Activated T-helper 1 cell treated with anti-CD3 and anti-CD28 coated beads, Interleukin-2, amount 50 U/mL, for 16 hours (primary cell): ENCODE measurements at places on chromosomes 12 and 14.

GRCh38 chr12:85468356-85469157, 188.5 kb downstream of the ALX1 start:
- DNase-seq: no peak

- DNase-seq: no peak
Measured at GRCh38 chr14:40204441-40205175, 772.4 kb upstream of the FBXO33 start.

GRCh38 chr12:124082012-124082411, 109.0 kb downstream of the ZNF664 start:
- no peak for DNase-seq

DNA sequence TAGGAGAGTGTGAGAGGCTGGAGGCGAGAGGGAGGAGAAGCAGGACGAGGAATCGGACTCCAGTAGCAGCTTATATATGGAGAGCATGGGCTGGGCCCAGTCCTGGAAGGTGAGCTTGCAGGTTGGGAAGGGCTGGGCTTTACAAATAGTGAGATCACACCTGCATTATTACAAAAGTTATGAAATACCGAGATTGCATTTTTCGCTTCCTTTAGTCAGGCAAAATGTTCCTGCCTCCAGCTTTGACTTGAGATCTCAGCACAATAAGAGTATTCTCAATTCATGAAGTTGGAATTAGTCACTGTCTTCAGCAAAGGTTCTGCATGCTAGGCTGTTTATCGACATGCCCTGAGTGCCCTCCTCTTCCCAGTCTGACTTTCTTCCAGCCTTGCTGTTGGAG, at the start of gene KRT6B:
TSS of gene KRT6B (minus strand) at position 46 of the 400 bp plus-strand sequence. CDS start 68 bp downstream, outside the sequence.
- no peak for DNase-seq

- no peak for DNase-seq
Measured at GRCh38 chr14:23604675-23605170, 26.1 kb upstream of the JPH4 start.

DNA sequence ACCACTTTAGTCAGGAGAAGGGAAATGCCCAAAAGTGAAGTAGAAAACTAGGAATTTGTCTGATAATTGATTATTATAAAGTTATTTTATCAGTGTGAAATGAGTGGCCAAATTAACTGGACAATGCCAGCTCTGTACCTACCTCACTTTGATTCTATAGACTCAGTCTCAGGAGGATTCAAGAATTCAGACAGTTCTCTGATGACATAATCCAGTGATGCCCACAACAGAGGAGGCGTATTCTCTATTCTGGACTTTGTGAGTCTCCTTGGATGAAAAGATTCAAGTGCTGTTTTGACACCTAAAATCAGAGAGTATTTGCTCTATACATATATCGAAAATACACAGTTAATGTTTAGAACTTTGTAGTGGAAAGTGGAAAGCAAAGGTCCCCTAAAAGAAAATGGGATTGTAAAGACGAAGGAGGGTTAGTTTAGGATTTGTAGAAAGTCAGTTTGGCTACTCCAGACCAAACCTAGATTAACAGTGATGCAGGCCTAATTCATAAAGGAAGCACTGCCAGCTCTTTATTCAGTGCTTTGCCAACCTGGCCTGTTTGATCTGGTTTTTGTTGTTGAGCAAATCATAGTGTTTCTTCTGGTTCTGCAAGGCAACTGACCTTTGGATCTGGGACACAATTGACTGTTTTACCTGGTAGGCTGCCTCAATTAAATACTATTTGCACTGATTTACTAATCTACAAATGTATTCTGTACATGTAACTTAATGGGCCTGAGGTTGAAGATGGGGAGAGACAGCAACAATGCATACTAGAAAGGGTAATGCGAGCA, 67.4 kb downstream of the DAD1 start:
- no peak for DNase-seq

DNA sequence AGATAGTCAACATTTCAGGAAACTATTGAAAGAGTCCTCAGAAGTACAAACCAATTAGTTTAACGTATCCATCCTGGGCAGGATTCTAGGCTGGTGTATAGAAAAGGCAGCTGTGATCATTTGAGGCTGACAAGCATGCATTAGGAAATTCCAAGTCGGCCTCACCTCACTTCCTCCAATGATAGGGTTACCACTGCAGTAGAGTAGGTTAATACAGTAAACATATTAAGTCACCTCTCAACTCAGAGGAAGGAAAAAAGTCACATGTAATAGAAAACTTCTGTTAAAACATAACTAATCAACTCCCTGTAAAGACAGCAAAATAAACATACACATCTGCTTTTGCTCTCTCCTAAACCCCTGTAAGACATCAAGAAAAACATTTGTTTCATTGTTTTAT, 33.5 kb downstream of the MED13L start:
- no peak for DNase-seq

GRCh38 chr12:28460420-28461130, 270.3 kb downstream of the CCDC91 start:
- DNase-seq: no peak

DNA sequence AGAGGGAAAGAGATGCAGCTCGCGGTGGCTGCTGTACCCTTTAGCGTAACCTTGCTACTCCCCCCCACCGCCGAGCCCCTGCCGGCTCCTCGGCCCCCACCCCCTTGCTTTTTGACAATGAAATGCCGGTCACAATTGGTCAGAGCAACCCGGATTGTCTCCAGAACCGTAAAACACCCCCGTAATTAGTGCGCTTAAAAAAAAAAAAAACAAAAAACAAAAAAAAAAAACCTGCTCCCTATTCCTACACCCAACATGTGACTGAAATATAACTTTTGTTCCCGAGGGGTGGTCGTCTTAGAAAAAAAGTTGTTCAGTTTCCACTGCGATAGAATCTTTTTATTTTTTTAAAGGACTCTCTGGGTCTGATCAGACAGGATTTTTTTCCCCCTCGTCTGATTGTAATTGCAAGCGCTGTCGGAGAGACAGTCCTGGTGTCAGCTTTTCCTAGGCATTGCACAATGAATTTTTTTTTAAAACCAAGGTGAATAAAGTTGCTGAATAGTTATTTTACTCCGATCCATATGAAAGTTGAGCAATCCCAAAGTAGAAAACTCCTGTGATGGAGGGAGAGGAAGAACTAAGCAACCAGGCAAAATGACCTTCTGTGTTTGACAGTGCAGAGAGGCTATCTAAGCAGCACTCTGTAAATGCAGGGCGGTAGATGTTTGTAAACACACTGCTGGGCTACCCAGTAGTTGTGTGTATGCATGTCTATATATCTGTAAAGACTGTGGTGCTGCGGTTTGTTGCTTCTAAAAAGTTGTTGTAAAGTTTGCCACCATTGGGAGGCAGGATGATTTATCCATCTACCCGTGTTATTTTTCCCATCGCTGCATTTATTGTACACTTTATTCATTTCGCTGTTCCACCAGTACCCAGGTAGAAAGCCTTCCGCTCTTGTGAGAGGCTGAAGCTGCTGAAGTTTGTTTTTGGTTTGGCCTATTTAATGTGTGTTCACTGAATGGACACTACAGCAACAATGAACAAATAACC, 1.1 kb downstream of the ETV6 start:
- DNase-seq: no peak

DNA sequence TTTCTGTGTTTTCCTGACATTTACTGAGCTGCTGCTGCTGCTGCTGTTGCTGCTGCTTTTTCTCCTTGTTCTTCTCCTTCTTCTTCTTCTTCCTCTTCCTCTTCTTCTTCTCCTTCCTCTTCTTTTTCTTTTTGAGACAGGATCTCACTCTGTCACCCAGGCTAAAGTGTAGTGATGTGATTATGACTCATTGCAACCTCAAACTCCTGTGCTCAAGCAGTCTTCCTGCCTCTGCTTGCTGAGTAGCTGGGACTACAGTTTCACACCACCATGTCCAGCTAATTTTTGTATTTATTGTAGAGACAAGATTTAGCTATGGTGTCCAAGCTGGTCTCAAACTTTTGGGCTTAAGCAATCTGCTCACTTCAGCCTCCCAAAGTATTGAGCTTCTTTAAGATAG, 95.8 kb downstream of the TMTC3 start:
- DNase-seq: no peak

GRCh38 chr14:61176686-61177085, 104.5 kb downstream of the TMEM30B start:
- DNase-seq: no peak

DNA sequence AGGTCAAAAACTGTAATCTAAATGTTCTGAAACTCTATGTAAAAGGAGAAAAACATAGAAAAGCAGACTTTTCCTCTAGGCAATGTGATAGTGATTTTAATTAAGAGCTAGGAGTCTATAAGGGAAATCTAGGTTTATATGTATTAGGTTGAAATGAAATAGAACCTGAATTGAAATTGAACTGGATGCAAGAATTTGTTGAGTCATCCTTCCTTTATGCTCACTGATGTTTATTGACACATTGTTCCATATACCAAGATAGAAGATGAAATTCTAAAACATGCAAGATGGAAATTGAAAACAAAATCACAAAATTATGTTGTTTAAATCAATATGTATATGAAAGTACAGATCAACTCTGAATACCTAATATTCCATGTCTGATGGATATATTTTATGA, 170.4 kb upstream of the FLRT2 start:
- DNase-seq: no peak

- no peak for DNase-seq
Measured at GRCh38 chr12:32309811-32310736, 89.3 kb upstream of the FGD4 start.

GRCh38 chr12:12384571-12385340, 27.9 kb downstream of the BORCS5 start:
- no peak for DNase-seq

- no peak for DNase-seq
Measured at GRCh38 chr12:57455374-57456144, 452 bp downstream of the INHBE start.

DNA sequence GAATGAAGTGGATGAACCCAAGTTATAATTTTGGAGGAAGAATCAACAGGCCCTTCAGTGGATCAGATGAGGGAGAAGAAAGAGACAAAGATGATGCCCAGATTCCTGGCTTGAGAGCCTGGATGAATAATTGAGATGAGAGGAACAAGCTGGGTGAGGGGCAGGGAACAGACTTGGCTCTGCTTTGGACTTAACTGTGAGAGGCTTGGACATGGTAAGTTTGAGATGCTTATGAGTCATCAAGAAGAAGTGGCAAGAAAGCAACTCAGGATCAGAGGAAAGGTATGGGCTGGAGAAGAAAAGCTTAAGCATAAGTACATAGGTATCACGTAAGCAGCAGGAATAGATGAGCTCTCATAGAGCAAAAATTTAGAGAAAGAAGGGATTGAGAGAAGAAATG, 55.3 kb downstream of the FIGNL2 start:
- DNase-seq: no peak

DNA sequence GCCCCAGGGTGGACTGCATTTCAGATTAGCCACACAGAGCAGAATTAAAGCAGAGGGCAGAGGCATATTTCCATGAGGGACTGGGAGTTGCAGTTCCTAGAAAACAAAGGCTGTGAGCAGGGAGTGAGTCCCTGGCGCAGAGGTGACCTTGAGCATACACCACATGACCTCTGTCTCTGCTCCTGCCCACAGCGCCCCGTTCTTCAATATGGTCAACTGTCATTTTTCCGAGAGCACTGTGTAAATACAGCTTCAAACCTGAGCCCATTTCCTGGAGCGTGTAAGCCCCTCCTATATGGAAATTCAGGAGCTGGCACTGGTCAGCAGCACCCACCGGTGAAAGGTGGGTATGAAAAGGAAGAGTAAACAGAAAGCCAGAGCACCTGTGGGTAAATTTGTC, 192.2 kb upstream of the PELI2 start:
- no peak for DNase-seq

DNA sequence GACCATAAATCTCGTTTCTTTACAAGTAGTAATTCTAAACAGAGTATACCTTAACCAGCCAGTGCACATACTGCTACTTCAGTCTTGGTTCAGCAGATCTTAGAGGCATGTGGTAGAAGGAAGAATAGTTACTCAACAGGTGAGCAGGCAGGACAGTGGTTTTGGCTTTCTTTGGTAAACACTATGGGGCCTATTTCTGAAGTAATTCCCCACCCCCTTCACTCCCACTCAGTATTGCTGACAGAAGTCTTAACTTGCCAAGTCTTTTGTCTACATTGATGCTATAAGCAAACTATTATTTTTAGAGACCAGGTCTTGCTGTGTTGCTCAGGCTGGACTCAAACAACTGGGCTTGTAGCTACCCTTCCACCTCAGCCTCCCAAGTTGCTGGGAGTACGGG, 68.5 kb downstream of the FBXO34 start:
- DNase-seq: no peak

GRCh38 chr12:26125400-26126339, 833 bp upstream of the BHLHE41 start:
- DNase-seq: no peak

DNA sequence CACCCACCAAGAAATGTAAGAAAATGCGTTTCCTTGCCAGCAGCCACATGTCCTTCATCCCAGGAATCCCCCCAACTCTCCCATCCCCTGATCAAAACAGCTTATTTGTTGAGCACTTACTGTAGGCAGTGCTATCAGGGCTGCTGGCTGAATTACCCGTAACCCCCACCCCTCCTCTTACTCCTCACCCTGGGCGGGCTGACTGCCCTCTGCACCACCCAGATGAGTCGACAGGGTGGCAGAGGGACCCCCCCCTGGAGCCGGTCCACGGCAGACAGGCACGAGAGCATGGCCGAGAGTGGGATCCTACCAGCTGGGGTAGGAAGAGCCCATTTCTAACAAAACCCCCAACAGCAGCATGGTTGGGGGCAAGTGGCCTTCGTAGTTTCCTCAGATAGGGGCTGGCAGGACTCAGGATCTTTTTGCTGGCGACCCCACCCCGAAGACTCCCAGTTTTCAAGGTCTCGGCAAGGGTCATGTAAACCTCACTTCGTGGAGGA, 1.1 kb upstream of the RHOF start:
- DNase-seq: no peak

- no peak for DNase-seq
Measured at GRCh38 chr14:71597955-71598660, 334.1 kb upstream of the RGS6 start.

GRCh38 chr12:12265571-12266388, 1.1 kb downstream of the LRP6 start:
- no peak for DNase-seq

DNA sequence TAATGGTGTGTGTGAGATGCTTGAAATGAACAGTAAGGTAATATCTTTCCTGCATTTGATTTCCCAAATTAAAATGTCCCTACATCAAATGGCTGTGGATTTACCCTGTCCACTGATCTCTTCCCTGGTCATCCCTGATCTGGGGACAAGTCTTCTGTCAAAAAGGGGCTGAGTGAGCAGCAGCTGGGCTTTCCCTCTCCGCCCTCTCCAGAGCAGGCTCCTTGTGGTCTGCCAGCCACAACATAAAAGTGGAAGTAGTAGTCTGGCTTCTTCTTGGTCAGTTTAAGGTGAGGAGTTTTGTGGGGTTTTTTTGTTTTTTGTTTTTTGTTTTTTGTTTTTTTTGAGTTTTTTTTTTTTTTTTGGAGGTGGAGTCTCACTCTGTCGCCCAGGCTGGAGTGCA, 25.2 kb upstream of the PLXNC1 start:
- no peak for DNase-seq

DNA sequence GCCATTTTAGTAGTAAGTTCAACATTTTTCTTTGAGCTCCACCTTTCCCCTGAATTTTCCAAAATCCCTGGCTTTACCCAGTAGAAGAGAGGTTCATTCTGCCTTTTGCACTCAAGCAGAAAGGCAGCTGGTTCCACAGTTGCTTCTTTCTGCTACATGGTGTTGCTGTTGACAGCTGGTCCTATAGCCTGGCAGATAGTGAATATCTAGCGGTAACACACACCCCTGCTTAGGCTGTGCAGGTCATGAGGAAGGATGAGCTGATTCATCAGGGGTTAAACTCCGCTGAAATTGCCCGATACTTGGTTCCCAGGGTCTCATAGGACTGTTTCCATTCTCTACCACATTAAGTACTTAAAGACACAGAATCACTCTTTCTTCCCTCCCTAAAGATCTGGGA, 62.4 kb downstream of the PUS7L start:
- no peak for DNase-seq
